Retinal pigment epithelial cell (primary cell): ENCODE measurements at places on chromosomes 7 and 10.

DNA sequence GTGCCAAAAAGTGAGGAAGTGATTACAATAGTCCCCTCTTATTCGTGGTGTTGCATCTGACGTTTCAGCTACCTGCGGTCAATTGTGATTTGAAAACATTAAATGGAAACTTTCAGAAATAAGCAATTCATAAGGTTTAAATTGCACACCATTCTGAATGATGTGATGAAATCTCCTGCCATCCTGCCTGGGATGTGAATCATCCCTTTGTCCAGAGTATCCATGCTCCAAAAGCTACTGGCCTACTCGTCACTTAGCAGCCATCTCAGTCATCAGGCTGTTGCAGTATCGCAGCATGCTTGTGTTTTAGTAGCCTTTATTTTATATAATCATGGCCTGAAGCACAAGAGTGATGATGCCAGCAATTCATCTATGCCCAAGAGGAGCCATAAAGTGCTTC lies 97.7 kb upstream of the CDCA7L start:
- DNase-seq, result no peak

- DNase-seq, result peak; percentile 28
Observed at GRCh38 chr7:97027427-97028234, 3.0 kb upstream of the DLX5 start.

GRCh38 chr10:106566873-106567272 lies 597.6 kb downstream of the SORCS1 start:
- no peak for DNase-seq

DNA sequence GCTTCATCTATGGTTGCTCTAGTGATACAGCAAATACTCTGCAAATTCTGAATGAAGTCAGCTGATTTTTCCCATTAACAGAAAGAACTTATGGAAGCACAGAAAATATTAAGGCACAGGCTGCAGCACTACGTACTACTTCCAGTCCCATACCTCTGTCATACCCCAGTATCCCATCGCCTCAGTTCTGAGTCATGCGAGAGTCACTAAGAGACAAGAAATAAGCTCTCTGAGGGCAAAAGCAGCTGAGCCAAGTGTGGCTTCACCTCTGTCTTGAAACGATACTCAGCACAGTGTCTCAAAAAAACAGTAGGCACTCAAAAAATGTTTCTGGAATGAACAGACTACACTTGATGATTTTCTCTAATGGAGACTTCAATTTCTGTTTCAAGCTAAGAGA lies 48.2 kb downstream of the EZH2 start:
- no peak for DNase-seq

GRCh38 chr7:77894574-77895091 lies 96.1 kb downstream of the PHTF2 start:
- DNase-seq, result peak; percentile 23

DNA sequence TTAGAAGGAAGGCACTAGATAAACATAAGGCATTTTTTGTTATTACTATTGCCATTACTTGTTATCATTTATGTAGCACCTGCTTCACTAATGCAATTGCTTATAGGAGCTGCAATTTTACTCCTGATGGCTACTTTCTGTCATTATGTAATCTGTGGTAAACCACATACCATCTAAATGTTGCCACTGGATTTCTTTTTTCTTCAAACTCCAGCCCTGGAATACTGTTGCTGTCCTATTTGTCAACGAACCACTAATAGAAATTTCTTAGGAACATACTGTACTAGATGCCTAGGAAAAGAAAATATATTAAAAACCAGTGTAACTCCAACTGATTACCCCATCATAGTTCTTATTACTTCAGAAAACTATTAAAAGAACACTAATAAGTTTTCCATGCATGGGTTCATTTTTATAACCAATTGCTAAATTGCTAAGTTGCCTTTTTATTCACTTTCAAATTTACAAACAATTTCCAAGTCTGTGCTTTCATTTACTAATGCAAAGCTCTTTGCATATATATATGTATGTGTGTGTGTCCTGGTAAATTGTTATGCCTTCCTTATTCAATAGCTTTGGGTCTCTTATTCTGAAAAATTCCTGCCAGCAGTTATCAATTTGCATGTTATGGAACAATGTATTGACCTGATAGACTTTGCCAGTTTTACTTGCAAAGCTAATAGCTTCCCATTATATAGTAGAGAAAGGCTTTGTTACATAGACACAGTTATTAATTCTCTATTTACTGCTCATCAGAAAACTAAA lies 287.4 kb downstream of the EXOC4 start:
- DNase-seq, result no peak

DNA sequence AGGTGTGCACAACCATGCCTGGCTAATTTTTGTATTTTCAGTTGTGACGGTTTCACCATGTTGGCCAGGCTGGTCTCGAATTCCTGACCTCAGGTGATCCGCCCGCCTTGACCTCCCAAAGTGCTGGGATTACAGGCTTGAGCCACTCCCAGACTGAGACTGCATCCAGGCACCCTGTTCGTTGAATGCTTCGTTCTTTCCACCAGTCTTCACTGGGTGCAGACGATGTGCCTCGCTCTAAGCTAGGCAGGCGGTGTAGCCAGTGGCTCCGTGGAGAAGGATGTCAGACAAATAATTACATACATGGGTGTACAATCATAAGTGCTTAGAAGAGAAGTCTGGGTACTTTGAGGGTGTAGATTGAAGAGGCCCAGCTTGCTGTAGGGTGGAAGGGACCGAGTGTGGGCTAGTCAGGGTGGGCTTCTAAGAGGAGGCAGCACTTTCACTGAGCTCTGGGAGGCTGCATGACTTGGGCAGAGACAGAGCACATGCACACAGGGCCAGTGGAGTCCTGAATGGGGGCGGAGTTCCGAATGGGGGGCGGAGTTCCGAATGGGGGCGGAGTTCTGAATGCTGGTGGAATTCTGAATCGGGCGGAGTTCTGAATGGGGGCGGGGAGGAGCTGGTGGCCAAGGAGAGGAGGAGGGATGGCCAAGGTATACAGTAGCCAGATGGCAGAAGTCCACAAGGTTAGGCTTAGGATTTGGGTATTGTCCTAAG lies 74.3 kb downstream of the COL26A1 start:
- no peak for DNase-seq

DNA sequence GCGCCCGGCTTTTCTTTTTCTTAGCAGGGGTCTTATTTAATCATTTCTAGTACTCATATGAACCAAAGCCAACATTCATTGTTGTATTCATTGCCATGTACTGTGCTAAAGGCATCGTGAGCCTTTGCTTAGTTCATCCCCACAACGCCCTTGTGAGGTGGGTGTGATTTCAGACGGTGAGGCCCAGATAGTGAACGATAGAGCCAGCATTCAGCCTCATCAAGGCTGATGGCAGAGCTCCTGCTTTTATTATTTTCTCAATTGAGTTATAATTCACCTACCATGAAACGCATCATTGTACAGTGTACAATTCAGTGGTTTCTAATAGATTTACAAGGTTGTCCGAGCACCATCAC lies 50.1 kb downstream of the HK1 start:
- no peak for DNase-seq

DNA sequence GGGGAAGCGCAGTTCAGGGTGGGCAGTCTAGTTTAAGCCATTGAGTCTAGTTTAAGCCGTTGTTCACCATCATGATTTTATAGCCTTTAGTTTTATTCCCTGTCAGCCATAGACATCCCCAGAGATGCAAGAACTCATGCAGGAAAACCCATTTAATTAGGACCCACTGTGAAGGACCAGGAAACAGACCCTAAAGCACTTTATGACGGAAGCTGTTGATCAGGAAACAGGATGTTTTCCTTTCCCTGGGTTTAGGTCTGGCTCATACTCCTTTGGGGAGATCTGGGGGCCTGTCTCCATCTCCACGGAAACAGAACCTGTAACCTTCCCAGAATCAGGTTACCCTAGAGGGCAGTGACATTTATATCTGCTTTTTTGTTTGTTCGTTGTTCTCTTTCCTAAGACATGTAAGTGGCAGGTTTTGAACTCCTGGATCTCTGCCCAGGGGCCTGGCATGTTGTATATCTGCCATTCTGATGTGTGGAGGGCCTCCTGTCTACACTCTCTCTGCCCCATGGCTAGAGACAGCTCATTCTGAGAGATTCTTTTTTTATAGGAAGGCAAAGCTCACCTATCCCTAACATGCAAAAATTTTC lies 657.2 kb upstream of the GALNT17 start:
- no peak for DNase-seq

DNA sequence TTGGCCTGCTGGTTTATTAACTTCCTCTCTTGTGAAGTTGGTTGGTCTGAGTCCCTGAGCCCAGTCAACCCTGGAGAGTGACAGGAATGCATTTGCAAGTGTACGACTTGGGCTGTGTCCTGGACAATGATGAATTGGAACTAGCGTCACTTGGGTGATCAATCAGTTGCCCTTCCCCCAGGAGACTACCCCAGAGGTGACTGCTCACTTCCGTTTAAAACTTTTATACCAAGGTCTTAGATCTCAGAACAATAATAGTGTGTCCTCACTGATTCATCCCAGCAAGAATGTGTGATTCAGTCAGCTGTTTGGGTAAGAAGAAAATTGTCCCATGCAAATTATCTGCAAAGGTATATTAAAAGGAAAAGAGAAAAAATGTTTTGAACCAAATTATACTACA lies 102.9 kb upstream of the ARMC3 start:
- DNase-seq, result no peak

GRCh38 chr10:129104266-129105045 lies 362.6 kb upstream of the MGMT start:
- no peak for DNase-seq

- no peak for DNase-seq
Observed at GRCh38 chr7:90172624-90173023, 18.4 kb downstream of the STEAP1 start.

- no peak for DNase-seq
Observed at GRCh38 chr10:104350127-104350635, 3.5 kb upstream of the CFAP58 start.

- DNase-seq, result no peak
Observed at GRCh38 chr7:34227525-34227924, 322.2 kb downstream of the BMPER start.

GRCh38 chr10:45241865-45242520 lies 73.4 kb downstream of the OR13A1 start:
- no peak for DNase-seq

- DNase-seq, result no peak
Observed at GRCh38 chr7:77524731-77525130, 12.4 kb upstream of the PTPN12 start.

DNA sequence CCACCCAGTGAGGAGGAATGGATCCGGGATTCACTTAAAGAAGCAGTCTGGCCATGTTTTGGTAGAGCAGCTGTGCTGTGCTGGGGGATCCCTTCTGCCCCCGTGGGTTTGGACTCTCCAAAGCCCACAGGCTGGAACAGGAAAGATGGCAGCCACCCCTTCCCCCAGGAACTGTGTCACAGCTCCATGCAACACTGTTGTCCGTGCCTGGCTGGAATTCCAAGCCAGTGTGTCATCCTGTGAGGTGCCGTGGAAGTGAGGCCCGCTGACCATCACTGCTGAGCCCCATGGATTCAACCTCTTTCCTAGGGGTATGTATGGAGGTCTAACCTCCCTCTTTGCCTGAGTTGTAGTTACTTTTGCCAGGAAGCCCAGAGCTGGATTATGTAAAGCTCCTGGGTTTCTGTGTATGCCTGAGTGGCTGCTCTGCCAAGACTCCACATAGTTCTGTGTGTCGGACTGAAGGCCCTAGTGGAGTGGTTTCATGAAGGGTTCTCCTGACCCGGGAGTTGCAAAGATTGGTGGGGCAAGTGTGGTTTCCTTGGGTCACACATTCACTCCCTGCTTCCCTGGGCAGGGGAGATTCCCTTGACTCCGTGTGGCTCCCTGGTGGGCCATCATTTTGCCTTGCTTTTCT lies 35.1 kb upstream of the PCGF5 start:
- no peak for DNase-seq

GRCh38 chr7:142939226-142939910 lies at the start of gene LLCFC1:
Gene LLCFC1 (plus strand): TSS chr7:142939484. CDS start chr7:142939622, 138 bp downstream.
- no peak for DNase-seq

DNA sequence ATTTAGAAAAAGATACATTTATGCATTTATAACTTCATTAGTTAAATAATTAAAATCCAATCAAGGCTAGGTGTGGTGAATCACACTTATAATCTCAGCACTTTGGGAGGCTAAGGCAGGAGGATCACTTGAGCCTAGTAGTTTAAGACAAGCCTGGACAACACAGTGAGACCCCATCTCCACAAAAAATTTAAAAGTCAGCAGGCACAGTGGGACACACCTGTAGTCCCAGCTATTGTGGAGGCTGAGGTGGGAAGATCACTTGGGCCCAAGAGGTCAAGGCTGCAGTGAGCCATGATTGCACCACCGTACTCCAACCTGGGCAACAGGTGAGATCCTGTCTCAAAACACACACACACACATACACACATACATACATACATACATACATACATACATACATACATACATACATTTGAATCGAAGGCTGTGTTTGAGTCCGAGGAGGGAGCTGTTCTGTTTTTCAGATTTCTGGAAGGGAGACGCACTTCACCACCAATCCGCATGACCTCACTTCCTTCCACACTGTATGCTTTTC lies 30.1 kb downstream of the SFMBT2 start:
- no peak for DNase-seq

DNA sequence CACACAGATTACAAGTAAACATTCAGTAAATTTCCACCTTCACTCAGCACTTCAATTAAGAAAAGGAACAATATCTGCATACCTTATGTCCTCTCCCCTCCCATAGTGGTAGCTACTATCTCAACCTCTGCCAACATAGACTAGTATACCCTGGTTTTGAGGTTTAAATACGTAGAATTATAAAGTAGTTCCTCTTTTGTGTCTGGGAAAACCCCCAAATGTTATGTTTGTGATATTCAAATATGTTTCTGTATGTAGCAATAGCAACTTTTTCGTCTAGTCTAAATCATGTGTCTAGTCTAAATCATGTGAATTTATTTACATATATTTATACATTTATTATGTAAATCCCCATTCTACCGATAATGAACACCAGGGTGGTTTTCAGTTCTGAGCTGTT lies 13.2 kb upstream of the CAMK2B start:
- no peak for DNase-seq

DNA sequence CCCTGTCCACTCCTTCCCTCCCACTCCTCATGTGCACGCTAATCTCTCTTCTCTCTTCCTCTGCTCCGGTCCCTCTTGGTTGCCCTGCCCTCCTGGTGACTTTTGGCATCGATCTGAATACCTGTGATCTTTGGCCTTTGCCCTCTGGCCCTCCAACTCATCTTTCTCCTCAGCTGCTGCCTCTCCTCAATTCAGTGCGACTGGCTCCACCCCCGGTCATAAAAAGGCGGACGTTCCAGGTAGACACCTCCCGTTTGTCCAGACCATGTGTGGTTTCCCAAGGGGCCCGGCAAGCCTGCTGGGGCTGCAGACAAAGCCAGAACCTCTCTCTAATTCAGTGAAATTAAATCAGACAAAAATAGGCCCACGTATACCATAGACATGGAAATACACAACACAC lies 96.8 kb downstream of the COL13A1 start:
- DNase-seq, result no peak

- no peak for DNase-seq
Observed at GRCh38 chr10:127349737-127350136, 153.3 kb upstream of the INSYN2A start.

DNA sequence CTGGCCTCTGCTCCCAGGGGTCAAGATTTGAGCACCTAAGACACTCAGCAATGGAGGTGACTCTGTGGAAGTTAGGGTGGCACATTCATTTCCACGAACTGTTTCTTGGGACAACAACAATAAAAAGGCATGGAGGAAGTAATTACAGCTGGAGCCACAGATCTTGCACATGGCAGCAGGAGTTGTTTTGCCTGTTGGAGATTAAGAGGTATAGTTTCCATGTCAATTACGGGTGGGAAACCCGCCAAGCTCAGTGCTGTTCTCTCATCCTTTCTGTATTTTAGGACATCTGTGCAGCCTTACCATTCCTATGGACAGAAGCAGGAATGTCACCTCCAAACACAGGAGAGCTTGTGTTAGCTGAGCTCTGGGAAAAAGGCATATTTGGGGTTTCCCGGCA lies 201.2 kb downstream of the SNX10 start:
- DNase-seq, result no peak

- DNase-seq, result peak; percentile 92
Observed at GRCh38 chr7:25849500-25850184, 302.4 kb upstream of the NFE2L3 start.
